Right hindlimb (tissue), 1 donor: ENCODE measurements at places on chromosomes 11 and 22.
A peak's percentile ranks its signal among the peaks of the same experiment; 100 is the strongest.

DNA sequence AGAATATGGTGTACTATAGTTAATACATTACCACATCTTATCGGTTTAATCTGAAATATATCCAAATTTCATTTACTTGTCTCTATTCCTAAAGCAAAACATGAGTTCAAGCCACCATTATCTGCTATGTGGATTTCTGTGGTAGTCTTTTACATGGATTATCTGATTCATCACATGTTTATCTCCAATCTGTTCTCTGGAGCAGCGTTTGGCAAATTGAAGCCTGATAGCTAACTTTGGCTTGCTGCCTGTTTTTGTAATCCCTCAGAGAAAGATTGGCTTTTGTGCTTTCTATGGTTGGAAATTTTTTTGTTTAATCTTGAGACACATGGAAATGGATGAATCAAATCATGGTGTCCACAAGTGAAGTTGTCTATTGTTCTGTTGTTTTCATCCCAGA, 274.3 kb downstream of the JRKL start:
- no peak for DNase-seq

DNA sequence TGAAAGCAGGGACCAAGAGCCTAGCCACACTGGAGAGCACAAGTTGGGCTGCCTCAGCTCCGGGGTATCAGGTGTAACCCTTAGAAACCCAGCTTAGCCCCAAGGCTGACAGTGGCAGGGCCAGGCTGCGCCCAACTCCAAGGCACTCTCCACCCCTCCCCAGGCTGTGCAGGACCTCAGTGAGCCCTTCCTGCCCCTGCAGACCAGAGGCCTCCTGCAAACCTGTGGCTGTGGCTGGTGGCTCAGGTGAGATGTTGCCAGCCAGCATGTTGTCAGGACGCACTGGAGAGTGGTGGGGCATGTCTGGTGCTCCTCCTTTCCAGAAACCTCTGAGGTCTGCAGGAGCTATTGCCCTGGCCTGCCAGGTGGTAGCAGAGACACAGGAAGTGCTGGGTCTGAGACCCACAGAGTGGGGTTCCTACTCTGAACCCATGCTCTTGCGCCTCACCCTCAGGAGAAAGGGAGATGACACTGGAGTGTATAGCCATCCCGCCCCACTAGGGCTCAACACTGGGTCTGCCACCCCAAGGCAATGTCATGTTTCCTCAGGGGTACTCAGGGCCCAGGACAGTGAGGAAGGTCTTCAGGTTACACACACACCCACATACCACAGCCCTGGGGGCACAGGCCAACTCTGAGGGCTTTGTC, 2.4 kb upstream of the SCARF2 start:
- DNase-seq = no peak

- DNase-seq = peak; percentile 3
Measured at GRCh38 chr11:12272821-12273617, 104.4 kb upstream of the PARVA start.

- DNase-seq = no peak
Measured at GRCh38 chr11:130413405-130414106, 14.9 kb downstream of the ADAMTS8 start.

DNA sequence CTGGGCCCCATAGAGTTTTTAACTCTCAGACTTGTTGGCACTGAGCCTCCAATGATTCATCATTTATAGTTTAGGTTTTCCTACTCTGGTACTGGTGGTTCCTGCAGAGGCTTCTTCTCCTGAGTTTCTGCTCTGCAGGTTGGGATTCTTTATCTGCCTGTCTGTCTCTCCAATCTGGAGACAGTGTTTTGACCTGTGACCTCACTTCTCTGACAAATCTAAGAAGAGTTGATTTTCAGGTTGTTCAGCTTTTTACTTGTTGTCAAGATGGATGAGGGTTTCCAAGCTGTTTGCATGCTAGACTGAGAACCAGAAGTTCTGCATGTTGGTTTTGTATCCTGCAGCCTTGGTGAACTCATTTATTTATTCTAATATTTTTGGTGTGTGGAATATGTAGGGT, 63.9 kb downstream of the JAM3 start:
- DNase-seq = no peak

DNA sequence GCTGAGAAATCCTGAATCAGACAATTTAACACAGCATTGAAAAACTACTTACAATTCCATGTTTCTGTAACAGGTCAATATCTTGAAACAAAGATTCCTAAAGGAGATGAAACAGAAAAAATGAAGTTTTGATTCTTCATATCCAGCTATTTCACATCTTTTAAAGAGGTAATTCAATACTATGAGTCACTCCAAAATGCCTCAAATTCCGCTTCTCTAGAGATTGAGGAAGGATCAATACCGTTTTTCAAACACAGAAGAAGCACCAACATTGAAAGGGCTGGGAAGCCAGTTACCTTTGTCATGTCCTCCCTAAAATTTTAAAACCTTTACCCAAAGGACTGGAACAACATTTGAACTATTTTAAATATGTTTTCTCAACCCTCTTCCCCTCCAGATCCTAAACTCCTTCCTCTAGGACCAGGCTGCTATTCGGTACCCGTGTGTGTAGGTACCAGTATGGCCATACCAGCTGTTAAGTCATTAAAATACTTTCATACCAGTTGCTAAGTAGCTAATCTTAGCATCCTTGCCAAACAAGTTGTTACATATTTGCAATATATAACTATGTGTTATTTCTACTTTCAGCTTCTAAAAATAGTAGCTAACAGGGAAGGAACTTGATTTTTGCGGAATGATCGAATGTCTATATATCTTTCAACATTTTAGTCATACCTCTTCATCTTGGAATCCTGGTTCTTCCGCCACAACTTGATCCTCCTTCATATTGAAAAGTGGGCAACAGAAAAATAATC, 2.3 kb downstream of the DMC1 start:
- DNase-seq = no peak
